CD4-positive, alpha-beta T cell treated with Interleukin-2 at 100 ng/mL for 4 hours (primary cell): ENCODE measurements at places on chromosomes 4 and X.

DNA sequence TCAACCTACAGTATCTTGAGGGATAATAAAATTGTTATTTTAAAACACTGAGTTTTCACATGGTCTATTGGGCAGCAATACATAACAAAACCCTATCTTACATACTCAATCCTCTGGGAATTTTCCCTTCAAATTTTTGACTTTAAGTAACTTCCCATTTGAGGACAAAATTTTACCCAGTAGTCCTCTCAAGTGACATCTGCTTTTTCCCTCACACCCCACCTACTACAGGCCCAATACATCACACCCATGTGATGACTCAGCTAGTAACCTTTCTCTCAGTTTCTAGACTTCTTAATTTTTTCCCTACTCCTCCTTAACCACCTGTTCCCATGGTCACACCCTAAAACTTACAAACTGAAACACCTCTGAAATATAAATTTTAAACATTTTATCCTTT lies 12.2 kb upstream of the RAP1GDS1 start:
- DNase-seq: no peak

GRCh38 chr4:133146574-133147241 lies 2.4 kb upstream of the PCDH10 start:
- no peak for DNase-seq

- DNase-seq: no peak
Measured at GRCh38 chr4:78056265-78057129, 626 bp upstream of the FRAS1 start.

DNA sequence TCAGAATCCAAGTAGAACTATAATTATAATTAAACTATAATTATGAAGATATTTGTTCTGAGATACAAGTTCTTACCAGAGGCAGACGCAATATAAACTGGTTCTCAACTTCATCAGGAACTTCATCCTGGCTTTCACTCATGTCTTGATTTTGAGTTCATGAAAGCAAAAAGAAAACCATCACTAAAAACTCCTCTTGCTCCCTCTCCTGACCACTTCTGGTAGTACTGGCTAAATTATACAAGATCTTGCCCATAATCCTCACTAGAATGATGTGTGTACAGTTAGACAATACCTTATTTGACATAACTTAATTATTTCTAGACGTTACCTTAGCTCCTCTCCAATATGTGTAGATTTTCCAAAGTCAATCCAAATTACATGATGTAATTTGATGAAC lies 3.7 kb downstream of the TAF7L start:
- peak; percentile 25 for DNase-seq

DNA sequence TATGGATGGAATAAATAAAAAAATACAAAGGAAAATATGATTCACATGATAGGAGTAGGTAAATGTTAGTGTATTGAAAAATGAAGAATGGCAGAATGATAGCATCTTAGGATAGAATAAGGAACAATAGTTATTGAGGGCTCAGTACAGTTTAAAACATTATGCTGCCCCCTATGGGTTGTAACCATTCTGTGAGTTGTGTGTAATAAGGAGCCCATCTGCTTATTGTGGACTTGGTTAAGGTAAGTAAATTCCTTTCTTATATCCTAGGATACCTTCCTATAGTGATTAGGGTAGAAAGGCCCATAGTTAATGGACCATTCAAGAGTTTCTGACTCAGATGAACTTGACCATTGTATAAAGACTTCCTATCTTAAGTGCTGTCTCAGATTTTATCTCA lies 195.8 kb downstream of the PDHA2 start:
- no peak for DNase-seq

GRCh38 chrX:19065535-19065934 lies 56.7 kb downstream of the ADGRG2 start:
- no peak for DNase-seq

DNA sequence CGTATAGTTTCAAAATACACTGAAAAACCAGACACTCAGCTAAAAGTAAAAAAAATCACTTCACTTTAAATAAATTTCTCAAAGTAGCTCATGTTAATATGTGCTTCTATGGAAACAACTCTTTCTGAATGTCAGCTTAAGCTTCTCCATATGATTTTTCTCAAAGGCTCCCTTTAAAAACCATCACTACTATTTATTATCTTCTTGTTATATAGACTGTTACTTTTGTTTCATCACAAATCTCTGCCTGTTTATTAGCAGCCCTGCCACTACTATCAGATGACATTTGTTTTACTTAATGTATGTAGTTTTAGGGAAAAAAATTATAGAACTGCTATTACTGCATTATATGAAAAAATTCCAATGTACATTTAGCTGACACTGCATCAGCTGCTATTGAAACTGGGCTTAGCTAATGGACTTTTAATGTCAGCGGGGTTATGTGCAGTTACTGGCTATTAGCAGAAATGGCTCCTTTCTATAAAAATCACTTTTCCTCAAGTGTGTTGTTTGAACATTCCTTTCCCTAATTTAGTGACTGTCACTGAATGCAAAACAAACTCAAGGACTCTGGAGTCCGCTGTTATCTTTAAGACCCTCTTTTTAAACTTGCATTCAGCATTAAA lies 10.8 kb downstream of the UNC5C start:
- DNase-seq: no peak

GRCh38 chrX:45515262-45516215 lies 314.9 kb upstream of the DIPK2B start:
- DNase-seq: peak; percentile 33

DNA sequence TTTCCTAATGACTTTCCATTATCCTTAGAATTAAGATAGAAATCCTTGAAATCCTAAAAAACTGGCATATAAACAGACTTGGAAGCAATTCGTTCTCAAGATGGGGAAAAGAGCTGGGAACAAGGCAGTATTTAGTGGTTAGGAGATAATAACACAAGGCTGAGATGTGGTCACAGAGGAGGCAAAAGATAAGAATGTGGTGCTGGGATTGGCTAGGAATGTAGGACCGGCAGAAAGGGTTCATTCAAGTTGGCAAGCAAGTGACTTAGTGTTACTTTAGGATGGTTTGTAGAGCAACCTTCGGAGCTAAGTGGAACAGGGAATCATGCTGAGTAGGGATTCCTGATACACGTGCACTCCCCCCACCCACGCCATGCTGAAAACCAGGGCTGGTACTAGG lies 121.9 kb upstream of the RPS6KA3 start:
- DNase-seq: no peak

DNA sequence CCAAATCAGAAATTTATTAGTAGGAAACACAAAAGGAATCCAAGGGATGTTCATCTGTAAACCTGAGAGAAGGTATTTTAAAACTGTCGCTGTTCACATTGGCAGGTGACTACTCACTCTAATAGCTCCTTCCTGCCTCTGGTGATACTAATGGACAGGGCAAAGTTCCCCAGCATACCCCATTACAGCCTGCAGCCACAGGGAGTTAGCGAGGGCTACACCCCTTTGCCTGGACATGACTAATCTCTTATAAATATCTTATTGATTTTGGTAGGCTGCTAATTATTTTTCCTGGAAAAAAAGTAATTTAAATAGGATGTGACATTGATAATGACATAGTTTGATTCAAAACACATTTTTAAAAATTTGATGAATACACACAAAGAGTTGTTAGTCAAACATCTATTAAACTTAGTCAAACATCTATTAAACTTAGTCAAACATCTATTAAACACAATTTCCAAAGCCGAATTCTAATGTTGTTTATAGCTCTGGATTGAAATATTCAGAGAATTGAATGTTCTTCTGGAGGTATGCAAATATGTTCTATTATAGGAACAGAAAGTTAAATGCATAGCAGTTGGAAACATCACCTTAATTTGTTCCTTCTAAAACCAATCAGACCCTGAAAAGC lies 83.0 kb upstream of the CBR4 start:
- no peak for DNase-seq

- DNase-seq: no peak
Measured at GRCh38 chrX:119735467-119735866, 22.9 kb upstream of the SOWAHD start.

GRCh38 chrX:17511556-17511955 lies 136.6 kb downstream of the NHS start:
- DNase-seq: no peak

DNA sequence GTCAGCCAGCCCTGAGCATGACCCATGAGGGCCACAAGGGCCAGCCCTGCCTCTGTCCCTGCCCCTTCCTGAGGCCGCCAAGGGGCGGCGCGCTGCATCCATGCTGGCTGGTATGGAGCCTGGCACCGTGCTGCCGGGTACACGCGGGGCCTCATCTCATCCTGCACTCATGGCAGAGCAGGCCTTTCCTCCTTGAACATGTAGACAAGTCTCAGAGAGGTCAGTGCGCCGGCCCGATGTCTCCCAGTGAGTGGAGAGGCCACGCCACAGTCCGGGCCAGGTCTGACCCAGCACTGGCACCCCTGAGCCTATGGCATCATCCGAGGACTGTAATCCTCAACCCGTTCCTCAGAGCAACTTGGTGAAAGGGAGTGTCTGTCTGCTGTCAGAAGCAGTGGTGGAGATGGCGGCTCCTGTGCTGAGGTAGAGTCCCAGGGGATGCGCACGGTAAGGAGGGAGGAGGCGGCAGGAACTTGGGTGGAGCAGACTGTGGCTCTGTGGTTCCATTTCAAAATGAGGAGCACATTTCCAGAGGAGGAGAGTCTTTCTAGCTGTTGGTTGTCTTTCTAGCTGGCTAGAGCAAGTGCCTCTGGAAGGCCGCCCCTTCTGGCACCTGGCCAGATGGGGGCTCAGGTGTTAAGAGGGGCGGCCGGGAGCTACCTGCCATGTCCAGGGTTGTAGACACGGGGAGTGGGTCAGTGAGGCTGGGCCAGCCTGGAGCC lies 32.8 kb downstream of the TRMT44 start:
- no peak for DNase-seq

GRCh38 chr4:113162089-113162488 lies 112.6 kb downstream of the ANK2 start:
- DNase-seq: no peak

DNA sequence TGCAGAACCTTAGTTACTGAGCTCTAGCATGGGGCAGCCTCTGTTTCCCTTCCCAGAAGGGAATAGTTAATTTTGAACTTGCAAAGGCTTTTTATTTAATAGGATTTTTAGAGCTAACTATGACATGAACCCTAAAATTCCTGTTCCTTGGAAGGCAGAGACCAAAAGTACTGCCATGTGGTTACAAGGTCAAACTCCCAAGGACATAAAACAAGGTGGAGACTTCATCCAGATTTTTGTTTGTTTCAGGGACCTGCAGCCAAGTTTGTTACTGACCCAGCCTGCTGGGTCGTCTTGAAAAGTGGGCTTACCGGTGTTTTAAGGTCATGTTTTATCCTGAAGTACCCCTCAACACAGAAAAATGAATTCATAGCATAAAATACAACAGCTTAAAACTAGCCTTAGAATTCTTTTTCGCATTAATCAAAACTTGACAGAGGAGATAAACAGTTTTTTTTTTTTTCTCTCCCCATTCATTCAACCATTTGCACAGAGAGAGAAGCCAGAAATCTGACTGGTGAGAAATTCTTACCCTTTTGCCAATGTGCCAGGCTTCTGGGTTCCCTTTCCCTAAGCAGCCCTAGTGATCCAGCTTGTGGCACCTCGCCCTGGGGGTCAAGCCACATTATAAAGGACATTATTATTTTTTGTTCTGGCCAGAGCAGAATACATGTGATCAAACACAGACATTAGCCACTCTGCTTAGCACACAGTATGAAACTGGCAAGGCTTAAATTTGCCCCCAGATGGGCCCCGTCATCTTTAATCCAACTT lies 21.5 kb upstream of the GRPEL1 start:
- no peak for DNase-seq

DNA sequence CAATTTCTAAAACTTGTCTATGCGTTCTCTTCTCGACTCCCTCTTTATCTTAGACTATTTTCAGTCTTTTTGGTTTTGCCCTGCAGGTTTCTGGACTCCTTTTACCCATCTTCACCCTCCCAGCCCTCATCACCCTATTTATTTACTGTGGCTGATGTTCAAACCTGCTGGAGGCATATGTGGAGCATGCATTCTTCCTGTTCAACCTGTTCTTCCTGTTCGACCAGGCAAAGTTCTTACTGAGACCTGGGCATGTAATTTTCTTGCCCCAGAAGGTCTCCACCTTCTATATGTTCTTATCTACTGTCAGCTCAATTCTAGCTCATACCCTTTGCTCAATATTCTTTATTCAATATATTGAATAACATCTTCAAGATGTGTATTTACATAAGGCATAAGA lies 69.4 kb upstream of the AGA start:
- DNase-seq: no peak

GRCh38 chr4:140243278-140243753 lies 89.3 kb upstream of the MAML3 start:
- no peak for DNase-seq

GRCh38 chr4:124936427-124936826 lies 223.9 kb upstream of the ANKRD50 start:
- DNase-seq: no peak

DNA sequence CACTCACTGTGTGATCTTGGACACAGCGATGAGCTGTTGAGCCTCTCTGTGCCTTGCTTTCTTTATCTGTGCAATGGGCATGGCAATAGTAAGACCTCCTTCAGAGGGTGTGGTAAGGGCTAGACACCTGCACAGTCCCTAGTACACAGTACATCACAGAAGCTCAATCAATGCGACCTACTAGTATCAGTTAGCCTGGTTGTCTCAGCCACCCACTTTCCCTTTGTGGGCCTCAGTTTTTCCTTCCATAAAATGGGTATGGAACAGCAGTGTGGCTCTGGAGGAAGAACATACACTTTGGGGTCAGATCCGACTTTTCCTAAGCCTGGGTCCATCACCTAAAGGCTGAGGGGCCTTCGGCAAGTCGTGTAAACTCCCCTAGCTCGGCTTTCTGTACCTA lies 3.5 kb upstream of the HTRA3 start:
- DNase-seq: no peak

GRCh38 chr4:184313058-184313581 lies 95.4 kb upstream of the ENPP6 start:
- DNase-seq: no peak

DNA sequence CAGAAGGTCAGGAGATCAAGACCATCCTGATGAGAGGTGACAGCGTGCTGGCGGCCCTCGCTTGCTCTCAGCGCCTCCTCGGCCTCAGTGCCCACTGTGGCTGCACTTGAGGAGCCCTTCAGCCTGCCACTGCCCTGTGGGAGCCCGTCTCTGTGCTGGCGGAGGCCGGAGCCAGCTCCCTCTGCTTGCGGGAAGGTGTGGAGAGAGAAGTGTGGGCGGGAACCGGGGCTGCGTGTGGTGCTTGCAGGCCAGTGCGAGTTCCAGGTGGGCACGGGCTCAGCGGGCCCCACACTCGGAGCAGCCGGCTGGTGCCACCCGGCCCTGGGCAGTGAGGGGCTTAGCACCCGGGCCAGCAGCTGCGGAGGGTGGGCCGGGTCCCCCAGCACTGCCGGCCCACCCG lies 286.9 kb downstream of the RAPGEF2 start:
- no peak for DNase-seq
